SK-N-DZ (cell line): ENCODE measurements at places on chromosomes 2 and 18.
A peak's percentile ranks its signal among the peaks of the same experiment; 100 is the strongest.

GRCh38 chr2:11406958-11407381 lies 59.0 kb downstream of the E2F6 start:
- DNase-seq: peak; percentile 64

DNA sequence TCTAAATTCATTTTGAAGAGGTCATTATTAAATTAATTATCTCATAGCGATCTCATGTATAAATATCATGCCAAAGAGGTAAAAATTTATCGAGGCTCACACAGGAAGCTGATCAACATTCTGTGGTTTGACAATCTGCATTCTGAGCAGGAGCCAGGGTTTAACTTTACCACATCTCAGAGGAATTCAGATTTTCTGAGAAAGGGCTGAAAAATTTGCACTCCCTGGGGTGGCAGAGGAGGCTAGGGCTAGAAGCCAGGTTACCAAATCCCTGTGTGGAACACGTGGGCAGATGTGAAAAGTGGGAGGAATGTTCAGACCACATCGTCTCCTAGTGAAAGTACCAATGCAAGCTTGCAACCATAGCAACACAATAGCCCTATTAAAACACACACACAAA lies 63.5 kb upstream of the CTLA4 start:
- DNase-seq: no peak

DNA sequence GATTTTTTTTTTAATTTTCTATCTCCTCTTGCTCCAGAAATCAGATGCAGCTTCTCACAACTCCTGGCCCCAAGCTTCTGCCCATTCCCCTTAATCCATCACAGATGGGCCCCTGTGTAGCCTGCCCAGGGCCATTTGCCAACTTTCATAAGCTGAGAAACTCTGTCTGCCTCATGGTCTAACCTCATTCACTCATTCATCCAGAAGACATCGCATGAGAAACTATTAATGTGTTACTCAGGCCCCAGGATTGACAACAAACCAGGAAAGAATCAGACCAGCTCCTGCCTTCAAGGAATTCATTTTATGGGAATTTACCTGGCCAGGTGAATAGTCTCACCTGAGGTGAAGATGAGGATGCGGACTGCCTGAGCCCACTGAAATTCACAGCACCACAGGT lies 35.0 kb downstream of the SLC14A2 start:
- DNase-seq: no peak

GRCh38 chr2:196201229-196202009 lies 30.0 kb upstream of the STK17B start:
- DNase-seq: no peak

DNA sequence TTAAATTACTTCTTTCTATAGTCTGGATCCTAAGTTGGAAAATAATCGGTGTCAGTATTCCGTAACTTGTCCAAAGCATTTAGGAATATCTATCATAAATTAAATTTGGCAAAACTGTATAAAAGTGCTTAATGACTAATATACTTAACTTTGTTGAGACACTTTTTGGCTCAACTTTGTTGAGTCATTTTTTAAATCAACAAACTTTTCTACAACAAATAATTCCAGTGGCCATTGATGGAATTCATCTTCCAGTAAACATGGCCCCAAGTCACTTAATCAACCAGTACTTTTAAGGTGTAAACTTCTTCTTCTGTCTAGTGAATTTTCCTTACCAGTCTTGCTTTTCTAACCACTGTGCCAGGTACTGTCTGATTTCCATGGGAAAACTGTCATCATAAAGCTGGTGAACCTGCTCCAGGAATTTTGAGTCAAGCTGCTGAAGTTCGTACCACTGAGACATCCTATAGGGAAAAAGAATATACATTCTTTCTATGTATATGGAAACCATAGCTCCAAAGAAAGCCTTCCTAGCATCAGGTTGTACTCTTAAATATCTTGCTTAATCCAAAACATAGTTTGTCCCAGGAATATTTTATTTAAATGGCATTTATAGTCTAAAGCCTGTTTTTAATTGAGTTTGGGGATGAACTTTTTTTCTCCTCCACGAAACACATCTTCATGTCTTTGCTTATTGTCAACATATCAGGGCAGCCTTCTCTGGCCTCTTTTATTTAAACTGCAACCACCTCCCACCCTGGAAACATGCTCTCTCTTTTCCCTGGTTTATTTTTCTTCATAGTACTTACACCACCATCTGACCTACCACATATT lies 4.2 kb downstream of the STAT1 start:
- no peak for DNase-seq

- DNase-seq: no peak
These were observed 297.4 kb downstream of the EIPR1 start for GRCh38 chr2:3079959-3080948.

- no peak for DNase-seq
These were observed 243.0 kb upstream of the CYRIA start for GRCh38 chr2:16908656-16909055.

DNA sequence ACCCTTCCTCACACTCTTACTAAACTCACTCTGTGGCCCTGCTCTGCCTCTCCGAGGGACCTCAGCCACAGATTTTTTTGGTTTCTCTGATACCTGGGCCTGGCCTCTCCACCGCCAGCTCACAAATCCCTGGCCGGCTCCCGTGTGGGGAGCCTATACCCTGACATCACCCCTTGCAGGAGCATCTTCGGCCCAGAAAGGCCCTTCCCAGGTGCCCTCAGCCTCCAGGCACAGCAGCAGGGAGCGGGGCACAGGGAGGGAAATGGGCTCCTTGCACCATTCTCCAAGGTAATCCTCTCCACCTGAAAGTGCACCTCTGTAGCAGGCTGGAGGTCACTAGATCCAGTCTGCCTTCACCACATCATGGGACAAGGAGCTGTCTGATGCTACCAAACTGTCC lies 43.2 kb downstream of the CRACDL start:
- DNase-seq: no peak

DNA sequence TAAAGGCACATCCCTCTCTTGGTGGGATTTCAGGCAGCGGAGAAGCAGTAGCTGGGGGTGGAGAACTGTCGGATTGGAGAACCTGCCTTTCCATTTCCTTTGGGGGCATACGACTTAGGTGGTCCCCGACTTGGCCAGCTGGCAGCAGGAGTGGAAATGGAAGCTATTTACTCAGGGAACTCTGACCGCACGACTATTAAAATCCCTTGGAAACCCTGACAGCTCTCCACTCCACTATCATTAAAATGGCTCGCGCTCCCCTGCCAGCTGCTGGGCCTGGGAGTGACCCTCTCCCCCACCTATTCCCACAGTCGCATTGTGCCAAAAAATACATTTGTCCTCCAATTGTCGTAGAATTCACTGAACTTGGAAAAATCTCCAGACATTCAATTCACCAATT lies 77.7 kb upstream of the APCDD1 start:
- DNase-seq: no peak

DNA sequence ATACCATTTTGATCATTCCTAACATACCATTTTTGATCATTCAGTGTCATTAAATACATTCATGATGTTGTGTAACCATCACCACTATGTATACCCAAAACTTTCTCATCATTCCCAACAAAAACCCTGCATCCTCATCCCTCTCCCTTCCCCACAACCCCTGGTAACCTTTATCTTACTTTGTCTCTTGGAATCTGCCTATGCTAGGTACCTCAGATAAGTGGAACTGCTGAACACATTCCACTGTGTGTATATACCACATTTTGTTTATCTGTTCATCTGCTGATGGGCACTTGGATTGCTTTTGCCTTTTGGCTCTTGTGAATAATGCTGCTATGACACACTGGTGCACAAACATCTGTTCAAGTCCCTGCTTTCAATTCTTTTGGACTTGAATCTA lies 83.8 kb upstream of the TFCP2L1 start:
- DNase-seq: no peak
